ENCODE measurements at places on chromosomes 11 and 22.

- peak; percentile 45 for DNase-seq
Observed at GRCh38 chr22:41094041-41094593, 1.7 kb downstream of the EP300 start.

DNA sequence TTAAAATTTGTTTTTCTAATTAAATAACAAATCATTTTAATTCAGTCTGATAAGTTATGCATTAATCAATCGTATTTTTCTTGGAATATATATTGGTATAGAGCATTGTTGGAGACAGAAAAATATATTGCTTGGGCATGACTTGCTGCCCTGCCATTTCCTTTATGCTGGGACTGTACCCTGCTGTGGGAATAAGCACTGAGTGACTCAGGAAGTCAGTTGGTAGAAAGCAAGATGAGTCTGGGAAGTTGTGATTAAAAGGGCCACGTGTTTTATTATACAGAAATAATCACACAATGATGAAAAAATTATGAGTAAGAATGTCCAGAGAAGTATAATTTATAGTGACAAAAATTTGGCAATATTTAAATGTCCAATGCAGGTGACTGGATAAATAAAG, 139.5 kb downstream of the KIF18A start:
- DNase-seq: no peak

GRCh38 chr11:63298258-63298657, 54.9 kb upstream of the SLC22A25 start:
- DNase-seq: no peak

DNA sequence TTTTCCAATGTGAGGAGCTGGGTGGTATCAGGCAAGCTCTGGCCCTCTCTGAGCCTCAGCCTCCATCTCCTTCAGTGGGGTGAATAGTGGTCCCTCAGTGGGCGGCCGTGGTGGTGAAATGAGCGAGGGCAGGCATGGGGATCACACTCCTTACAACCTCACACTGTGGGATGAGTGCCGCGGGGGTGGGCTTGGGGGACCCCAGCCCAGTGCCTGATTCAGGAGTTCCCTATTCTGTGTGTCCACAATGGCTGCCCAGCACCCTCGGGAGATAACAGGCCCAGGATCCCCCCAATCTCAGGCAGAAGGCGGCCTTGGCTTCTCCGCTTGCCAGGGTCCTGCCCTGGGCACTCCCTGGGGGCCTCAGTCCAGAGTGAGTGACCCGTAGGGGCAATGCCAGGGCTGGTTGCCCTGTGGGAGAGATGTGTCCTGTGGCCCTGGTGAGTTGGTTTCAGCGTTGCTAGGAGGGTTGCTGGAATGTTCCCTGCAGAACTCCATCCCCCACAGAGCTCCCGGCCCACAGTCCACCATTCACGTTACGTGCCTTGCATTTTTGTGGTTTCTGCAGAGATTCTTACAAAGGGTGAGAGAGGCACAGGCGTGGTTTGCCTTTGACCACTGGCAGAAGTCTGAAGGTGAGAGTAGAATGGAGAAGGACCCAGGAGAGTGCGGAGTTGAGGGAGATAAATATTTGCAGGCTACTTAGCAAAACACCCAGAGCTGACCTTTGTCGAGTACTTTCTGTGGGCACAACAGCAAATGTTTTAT, 2.9 kb downstream of the ALDH3B1 start:
- DNase-seq: peak; percentile 79

- DNase-seq: peak; percentile 47
Observed at GRCh38 chr11:120546312-120547205, 35.0 kb downstream of the GRIK4 start.

GRCh38 chr11:129814244-129815014, 1.2 kb upstream of the TMEM45B start:
- DNase-seq: no peak

GRCh38 chr11:68767672-68768071, 16.4 kb upstream of the TESMIN start:
- DNase-seq: no peak

- DNase-seq: no peak
Observed at GRCh38 chr22:50184902-50185374, 775 bp upstream of the TRABD start.

DNA sequence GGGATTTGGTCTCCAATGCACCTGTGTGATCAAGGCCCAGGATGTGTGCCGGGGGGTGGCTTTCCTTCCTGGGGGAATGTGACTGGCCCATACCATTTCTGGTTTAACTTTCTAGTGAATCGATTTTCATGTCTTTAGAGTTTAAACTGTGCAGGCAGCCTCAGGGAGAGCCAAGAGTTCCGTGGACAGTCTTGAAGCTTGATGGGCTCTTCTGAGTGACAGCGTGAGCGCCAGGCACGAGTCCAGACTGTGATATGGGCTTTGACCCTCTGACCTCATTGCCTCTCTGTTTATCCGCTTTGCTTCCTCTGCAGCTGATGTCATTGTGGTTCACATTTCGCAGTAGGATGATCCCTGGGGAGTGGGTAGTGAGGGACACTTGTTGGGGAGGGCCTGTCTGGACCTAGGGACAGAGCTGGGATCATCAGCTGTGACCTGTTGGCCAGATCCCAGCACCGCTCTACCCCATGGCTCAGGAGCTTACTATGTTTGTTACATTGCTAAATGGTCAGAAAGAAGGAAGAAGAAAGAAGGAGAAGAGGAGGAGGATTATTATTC, 80.6 kb upstream of the CLDN5 start:
- DNase-seq: no peak

Data from SJCRH30 (cell line).